ENCODE measurements at places on chromosomes 3 and 15. TPM values are rescaled to one million over a fixed set of nuclear protein-coding genes. Genes with fewer than 3 reads are reported as not detected.

The WDR93 gene
- 0.03 TPM for polyA plus RNA-seq

The RPS27L gene
- polyA plus RNA-seq: 113 TPM

The CYP8B1 gene
- not detected for polyA plus RNA-seq

The RPL29 gene
- 2,670 TPM for polyA plus RNA-seq

The MKRN3 gene
- polyA plus RNA-seq: not detected

The CDHR4 gene
- not detected for polyA plus RNA-seq

The SLMAP gene
- 31.9 TPM for polyA plus RNA-seq

The STX19 gene
- 0.10 TPM for polyA plus RNA-seq

GRCh38 chr3:186800285-186800684, 6.0 kb downstream of the RFC4 start:
- no peak for DNase-seq

DNA sequence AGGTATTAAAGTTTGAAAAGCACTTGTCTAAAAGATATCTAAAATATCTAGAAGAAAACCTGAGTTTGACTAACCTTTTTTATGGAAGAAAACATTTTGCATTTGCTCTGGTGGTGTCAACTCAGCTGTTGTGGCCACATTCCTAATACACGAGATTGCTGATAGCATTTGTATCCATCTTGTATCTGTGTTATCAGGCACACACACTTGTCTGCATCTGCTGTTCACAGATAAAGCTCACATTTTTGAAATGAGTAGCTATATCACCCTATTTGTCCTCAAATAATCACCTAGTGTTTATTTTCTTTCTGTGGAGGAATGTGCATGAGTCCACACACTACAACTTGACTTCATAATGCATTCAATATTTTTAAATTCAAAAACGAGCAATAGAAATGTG, 632.3 kb upstream of the NR2F2 start:
- DNase-seq: no peak

DNA sequence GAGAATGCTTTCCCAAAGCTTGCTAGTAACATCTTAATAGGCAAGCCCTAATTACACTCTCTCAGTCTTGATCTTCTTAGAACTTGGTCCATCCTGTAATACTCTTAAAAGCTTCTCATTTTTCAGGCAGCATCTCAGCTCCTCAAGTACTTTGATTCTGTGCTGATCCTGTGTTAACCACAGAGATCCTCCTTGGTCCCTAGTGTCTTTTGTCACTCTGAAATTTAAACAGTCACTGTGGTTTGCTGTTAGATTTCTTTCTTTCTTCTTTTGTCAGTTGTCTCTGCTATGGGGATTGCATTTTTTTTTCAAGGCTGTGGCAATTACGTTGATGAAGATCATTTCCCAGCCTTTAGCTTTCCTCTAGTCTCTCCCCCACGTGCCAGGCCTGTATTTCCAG, 26.0 kb upstream of the UBE3A start:
- DNase-seq: no peak

- DNase-seq: peak; percentile 77
These were observed 50.8 kb upstream of the CRTC3 start for GRCh38 chr15:90478846-90479481.

DNA sequence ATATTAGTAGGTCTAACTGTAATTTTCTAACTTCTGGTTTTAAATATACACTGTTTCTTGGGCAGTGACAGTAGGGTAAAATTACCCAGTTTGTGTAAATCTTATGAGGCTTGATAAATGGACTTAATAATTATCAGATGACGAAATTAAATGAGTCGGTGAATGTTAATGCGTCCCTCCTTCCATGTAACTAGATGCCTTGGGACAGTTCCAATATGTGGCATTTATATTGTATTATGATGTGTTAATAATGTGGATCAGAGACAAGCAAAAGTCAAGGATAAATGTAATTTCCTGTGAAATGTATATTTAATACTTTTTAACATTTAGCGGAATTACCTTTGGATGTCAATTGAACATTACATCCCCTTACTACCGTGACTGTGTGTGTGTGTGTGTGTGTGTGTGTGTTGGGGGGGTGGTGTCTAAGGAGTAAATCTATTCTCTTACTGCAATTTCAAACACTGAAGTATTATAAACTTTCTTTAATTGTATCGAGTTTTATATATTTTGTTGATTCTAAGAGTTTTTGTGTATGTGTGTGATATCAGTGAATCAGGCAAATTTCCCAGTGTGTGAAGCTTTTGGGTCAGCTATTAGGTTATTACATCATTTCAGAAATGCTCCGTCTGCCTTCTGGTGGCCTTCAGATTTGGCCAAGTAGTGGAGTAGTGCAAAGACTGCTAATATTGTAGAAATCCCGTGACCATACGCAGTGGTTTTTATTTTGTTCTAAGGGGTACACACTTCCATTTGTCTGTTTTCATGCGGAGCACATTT, 50.1 kb downstream of the CNTN4 start:
- no peak for DNase-seq

DNA sequence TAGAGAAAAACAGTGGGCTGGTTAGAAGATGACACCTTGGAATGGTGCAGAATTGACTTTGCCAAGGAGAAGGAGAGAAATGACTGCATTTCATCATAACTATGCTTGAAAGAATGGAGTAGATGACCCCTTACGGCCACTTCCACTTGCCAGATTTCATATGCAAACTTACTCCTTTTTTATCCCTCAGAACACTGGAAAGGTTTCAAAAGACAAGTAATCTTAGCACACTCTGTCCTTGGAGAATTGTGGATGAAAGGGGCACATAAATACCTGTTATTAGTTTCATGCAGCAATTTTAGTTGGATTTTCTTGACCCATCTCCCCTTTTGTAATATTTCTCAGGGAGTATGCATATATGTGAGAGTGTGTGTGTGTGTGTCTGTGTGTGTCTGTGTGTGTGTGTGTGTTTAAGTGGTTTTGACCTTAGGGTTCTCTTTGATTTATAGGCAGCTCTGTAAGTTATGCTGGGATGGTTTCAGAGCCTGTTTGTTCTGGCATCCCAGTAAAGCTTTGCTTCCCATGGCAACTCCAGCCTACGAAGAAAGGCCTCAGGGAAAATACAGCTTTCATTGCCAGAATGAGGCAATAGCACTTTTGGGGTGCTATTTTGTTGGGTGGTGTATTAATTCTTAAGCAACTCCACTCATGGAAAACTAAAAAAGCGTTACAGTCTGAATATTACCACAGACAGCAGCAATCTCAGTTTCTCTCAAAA, 122.2 kb upstream of the TP63 start:
- peak; percentile 31 for DNase-seq

GRCh38 chr3:16181361-16181760, 6.9 kb downstream of the GALNT15 start:
- no peak for DNase-seq

GRCh38 chr15:34994925-34995324, 6.8 kb upstream of the ZNF770 start:
- DNase-seq: no peak

DNA sequence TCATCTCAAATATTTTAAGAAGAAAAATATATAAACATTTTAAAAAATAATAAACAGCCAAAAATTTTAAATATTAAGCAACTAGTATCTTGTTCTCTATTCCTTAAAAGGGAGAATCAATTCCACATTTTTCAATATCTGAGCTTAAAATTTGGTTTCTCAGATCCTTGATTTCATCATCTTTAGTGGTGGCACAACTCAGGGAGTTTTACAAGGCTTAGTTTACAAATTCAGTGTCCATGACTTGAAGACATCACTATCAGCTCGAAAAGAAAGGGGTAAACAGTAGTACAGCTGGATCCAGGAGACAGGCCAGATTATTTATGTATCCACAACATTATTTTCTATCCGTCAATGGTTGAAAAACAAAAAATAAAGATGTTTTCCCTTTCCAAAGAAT, 11.6 kb downstream of the IGF2BP2 start:
- DNase-seq: no peak

GRCh38 chr3:156341831-156342416, 213.0 kb downstream of the SSR3 start:
- no peak for DNase-seq

DNA sequence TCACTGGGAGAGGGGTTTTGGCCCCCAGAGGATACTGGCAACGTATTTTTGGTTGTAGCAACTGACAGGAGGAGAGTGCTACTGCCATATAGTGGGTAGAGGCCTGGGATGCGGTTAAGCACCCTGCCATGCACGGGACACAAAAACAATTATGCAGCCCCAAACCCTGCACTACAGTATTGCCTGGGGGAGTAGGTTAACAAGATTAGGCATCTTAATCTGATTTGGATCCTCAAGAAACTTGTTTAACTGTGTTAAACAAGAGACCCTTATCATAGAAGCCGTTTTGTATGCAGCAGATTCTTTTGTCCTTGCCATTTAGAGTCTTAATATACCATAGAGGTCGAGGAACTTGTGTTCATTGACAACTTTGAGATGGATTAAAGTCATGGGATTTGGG, 3.4 kb downstream of the PHLDB2 start:
- DNase-seq: peak; percentile 18

DNA sequence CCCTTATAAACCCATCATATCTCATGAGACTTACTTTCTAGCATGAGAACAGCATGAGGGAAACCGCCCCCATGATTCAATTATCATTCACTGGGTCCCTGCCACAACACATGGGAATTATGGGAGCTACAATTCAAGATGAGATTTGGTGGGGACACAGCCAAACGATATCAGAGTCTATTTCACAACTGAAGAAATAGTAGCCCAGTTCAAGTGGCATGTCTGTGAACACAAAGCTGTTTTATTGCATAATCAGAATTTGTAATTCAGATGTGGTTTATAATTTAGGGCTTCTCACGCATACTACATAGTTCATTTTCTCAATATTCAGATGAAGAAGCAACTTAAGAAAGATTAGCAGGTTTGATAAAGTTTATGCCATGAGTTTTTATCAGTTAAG, 1188.0 kb upstream of the ALCAM start:
- DNase-seq: no peak

- no peak for DNase-seq
These were observed 32.9 kb upstream of the CYP11A1 start for GRCh38 chr15:74400313-74400860.

DNA sequence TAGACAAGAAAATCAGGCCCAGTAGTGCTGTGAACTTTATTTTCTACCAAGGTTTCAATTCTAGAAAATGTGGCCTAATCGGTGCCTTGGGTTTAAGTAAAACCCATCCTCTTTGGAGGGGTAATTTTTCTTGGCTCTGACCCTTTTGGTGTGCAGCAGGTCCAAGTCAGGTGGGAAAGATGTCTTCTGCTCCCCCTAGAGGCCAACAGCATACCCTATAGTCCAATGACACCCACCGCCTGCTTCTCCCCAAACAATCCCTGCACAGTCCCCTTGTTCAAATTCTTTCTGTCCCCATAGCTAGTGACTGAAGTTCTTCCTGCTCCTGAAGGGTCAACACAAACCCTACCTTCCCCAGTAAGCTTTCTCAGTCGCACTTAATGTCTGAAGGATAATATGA, 261.8 kb upstream of the GOLGA6L4 start:
- DNase-seq: no peak

- no peak for DNase-seq
These were observed 59.2 kb downstream of the RFX7 start for GRCh38 chr15:56184516-56184915.

DNA sequence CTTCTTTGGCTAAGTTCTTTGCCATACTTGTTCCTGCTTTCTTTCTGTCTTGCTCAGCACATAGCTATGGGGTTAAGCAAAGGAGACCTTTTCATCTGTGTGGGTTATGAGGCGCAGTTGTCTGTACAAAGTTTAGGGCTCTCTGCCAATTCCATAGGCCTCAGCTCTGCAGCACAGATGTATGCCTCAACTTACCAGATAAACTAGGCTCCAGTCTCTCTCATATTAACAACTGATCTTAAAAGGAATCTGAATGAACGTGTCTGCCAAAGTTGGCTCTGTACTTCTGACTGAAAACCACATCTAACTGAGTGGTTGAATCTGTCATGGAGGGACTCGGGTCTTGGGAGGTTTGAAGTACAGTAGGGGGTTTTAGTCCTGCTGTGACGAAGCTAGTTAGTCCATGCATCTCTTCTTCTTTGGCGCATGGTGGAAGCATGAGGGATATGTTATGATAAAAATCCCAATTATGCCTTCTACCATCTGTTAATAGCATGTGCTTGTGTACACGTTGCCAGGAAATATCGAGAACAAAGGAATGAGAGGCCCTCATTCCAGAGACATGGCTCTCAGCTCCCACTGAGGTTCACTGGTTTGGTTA, 114.6 kb upstream of the TSC22D2 start:
- DNase-seq: no peak

GRCh38 chr15:68654786-68655560, 76.2 kb downstream of the CORO2B start:
- no peak for DNase-seq

GRCh38 chr15:29789871-29790270, 32.4 kb downstream of the TJP1 start:
- DNase-seq: no peak

GRCh38 chr15:66564136-66565041, 1.4 kb downstream of the LCTL start:
- no peak for DNase-seq

GRCh38 chr15:80856400-80856799, 77.2 kb downstream of the CEMIP start:
- DNase-seq: no peak

DNA sequence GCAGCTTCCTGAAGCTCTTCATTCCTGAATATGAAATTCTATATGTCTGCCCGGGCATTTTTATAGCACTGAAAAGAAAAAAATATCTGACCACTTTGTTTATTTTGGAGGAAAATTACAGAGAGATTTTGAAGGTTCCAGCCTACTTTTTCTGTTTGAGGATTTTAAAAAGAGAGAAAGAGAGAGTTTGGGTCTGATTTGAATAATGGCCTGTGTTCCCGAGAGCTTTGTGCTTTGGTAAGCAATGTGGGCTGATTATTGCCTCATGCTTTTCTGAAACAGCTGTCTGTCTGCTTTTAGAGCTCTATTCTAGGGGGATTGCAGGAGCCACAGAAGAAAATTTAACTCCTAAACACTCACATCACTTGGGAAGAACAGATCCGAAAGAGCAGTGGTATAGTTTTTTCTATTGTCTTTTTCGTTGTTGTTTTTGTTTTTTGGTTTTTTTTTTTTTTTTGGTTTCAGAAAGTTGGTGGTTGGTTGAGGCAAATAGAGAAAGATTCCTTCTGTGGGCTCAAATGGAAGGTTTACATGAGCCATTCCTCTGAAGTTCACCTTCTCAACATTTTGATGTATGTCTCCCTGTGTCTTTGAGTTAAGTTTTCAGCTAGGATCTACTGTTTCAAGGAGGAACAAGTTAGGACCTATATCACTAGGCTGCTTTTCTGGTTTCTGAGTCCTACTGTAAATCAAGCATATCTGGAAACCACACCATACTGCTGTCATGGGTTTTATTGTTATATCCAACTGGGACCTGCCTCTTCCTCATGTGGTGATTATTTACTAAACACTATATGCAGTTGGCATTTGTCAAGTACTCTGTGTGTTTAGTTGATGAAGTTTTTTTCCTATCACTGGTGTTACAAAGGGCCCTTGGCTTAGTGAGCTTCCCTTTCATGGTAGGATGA, 178.9 kb downstream of the KCNMB2 start:
- peak; percentile 25 for DNase-seq

DNA sequence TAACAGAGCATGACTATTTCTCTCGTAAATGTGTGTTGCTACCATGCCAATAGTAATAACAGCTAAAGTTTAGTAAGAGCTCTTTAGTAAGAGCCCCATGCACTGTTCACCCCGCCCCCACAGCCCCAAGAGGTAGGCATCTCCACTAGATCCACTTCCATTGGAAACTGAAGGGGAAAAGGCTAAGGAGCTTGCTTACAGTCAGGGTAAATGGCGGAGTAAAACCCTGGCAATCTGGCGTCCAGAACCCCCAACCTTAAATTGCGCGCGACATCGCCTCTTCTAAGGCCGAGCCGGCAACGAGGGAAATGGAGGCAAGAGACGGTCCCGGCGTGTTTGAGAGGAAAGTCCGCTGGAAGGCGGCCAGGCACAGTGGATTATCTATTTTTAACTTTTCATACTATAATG, 654 bp upstream of the C3orf38 start:
- DNase-seq: peak; percentile 51

GRCh38 chr15:58649175-58649574, 100.3 kb downstream of the ADAM10 start:
- no peak for DNase-seq
